ENCODE measurements at places on chromosomes 4 and X. TPM values are rescaled to one million over a fixed set of nuclear protein-coding genes. Genes with fewer than 3 reads are reported as not detected.

GLRA2 gene
- not detected for total RNA-seq

CLDN22 gene
- total RNA-seq = not detected

PAGE2 gene
- total RNA-seq = not detected

CD99 gene
- total RNA-seq = 559 TPM

DUSP9 gene
- not detected for total RNA-seq

PNMA6A gene
- 0.20 TPM for total RNA-seq

RXFP1 gene
- total RNA-seq = not detected

GIMD1 gene
- not detected for total RNA-seq

MAPK10 gene
- total RNA-seq = 0.07 TPM

FAAH2 gene
- not detected for total RNA-seq

WFS1 gene
- total RNA-seq = 46.7 TPM

TLR3 gene
- 8.1 TPM for total RNA-seq

ARFIP1 gene
- total RNA-seq = 23.6 TPM

TLR6 gene
- total RNA-seq = 1.4 TPM

GPR78 gene
- not detected for total RNA-seq

NCAPG gene
- 45.1 TPM for total RNA-seq

GYPB gene
- total RNA-seq = not detected

TEC gene
- 0.84 TPM for total RNA-seq

HAND2 gene
- total RNA-seq = not detected

ADH4 gene
- total RNA-seq = not detected

HMX1 gene
- not detected for total RNA-seq

SLC10A6 gene
- total RNA-seq = 0.59 TPM

TRAM1L1 gene
- total RNA-seq = 0.89 TPM

PABPC4L gene
- total RNA-seq = 0.79 TPM

ENPP6 gene
- not detected for total RNA-seq

PABPC1L2A gene
- not detected for total RNA-seq

GUCY1A1 gene
- total RNA-seq = 0.67 TPM

EVC2 gene
- 2.5 TPM for total RNA-seq

NOX1 gene
- not detected for total RNA-seq

SH2D1A gene
- not detected for total RNA-seq

KLHL4 gene
- total RNA-seq = 19.2 TPM

Data from mammary microvascular endothelial cell (primary cell).